ENCODE measurements at places on chromosomes 13 and 19.

DNA sequence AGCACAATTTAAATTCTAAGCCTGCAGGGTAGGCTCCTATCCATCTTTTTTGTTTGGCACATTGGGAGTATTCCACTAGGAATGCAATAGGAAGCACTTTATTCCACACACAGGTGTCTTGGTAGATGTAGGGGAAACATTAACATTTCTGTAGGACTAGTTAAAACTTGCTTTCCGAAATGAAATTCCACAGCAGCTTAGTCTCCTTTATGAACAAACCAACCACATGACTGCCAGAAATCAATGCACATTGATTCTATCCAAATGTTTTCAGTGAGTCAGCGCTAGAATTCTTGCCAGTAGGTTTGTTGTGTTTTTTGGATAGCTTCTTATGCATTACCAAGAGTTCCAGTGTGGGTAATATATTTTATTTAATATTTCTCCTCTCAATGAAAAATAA is 207.9 kb upstream of the CSNK1A1L start:
- no peak for DNase-seq

GRCh38 chr13:77219401-77219800 is 107.5 kb downstream of the MYCBP2 start:
- DNase-seq = no peak

GRCh38 chr13:100751826-100752225 is 77.2 kb upstream of the TMTC4 start:
- no peak for DNase-seq

DNA sequence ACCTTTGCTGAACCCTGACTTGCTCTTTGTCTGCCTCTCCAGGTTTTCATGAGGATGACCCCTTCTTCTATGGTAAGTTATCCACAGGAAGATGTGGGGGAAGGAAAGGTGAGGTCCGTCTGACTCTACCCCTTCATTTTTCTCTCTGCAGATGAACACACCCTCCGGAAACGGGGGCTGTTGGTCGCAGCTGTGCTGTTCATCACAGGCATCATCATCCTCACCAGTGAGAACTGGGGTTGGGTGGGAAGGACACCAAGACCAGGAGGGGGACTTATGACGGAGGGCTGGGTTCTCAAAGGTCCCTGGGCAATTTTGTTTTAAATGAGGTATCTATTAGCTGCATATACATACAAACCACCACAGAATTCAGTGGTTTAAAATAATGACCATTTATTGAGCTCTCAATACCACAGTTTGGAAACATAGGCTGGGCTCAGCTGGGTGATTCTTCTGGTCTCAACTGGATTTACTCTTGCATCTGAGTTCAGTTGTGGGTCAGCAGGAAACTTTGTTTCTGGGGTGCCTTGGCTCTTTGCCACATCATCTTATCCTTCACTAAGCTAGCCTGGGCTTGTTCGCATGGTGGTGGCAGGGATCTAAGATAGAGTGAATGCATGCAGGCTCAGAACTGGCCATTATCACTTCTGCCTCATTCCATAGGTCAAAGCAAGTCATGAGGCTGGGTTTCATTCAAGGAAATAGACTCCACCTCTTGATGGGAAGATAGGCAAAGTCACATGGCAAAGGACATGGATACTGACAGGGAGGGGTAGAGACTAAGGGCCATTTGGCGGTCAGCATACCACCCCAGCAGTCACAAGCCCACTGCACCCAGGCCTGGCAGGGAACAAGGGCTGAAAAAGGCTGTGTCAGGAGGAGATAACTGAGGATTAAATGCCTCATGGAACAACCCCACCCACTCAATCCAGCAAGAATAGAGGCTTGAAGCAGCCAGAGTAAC is 11.8 kb downstream of the FXYD5 start:
- DNase-seq = no peak

GRCh38 chr19:889662-890295 is 3.2 kb downstream of the MED16 start:
- DNase-seq = no peak

DNA sequence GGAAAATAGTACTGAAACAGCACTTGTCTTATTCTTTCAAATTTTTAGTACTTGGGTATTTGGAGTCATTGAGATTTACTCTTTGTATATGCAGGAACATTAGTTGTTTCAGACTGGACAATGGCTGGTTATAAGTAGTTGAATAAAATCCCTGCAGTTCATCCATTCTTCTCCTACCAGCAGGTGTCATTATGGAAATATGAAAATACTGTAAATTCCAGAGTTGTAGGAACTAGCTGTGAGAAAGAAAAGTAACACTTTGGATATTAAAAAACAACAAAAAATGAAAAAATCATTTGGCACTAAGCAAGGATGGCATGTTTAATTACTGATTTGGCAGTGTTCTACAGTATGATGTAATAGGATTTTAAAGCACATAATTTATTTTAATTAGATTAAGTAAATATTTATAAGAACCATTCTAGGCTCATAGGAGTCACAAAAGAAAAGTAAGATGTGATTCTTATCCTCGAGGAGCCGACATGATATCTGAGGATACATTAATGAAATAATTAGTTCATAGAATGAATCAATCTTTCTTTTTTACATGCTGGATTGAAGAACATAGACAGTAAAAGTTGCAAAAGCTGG is 155.3 kb downstream of the KCNRG start:
- DNase-seq = no peak

DNA sequence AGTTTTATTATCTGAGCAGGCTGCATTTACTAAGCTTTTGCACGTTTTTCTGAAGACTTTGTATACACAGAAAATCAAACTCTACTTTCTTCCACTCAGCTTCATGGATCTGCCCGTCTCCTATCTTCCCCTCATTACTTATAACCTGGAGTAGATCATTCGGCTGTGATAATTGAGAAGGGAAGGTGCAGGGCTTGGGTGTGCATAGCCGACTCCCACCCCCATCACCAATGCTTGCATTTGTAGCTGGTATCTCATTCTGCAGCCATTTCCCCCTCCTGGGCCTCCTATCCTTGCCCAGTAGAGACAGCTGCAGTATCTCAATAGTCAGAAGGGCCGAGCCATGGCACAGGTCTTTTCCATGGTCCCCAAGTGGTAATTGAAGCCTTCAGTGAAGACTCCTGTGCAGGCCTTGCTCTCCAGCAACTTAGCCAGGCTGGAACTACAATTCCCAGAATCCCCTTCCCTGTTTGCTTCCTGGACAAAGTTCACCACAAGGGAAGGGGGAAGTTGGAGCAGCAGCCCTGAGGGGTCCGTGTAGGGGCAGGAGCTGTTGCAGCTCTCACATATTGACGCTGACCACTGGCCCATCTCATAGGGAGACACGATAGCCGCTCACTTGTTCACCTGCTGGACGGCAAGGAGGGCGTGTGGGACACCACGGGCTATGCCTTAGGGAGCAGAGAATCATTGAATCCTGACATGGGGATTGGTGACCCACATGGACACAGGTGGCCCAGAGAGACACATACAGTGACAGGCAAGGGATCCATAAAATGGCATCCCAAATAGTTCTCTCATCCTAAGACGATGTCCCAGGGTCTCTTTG is 2.1 kb upstream of the SIGLEC8 start:
- DNase-seq = no peak

GRCh38 chr13:72696579-72696978 is 30.9 kb downstream of the MZT1 start:
- DNase-seq = no peak

GRCh38 chr19:15213715-15214381 is 13.1 kb upstream of the NOTCH3 start:
- no peak for DNase-seq

DNA sequence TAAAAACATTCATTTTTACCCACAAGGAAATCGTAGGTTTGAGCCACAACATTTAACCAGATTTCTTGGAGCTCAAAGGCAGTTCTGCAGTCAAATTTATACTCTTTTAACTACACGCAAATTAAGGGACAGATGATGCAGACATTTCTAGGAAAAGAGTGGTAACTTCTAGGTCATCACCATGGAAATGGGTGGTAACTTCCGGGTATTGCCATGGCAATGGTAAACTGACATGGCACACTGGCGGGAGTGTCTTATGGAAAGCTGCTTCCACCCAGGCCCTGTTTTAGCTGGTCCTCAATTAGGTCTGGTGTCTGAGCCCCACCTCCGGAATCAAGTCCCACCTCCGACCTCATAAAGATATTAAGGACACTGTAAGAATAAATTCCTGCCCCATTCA is 10.4 kb upstream of the LYPD5 start:
- no peak for DNase-seq

DNA sequence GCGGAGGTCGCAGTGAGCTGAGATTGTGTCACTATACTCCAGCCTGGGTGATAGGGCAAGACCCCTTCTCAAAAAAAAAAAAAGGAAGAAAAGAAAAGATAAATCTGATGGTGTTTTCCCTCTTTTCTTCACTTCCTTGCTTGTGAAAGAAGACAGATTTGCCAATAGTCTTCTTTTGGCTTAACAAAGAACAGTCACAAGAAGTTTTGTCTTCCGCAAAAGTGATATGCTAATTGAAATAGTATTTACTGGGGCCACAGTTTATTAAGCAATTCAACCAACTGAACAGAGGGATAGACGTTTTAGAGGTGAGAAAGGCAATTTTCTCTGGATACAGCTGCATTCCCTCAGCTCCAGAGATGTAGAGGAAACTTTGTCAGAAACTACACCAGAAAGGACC is 22.9 kb upstream of the PLAUR start:
- DNase-seq = no peak

DNA sequence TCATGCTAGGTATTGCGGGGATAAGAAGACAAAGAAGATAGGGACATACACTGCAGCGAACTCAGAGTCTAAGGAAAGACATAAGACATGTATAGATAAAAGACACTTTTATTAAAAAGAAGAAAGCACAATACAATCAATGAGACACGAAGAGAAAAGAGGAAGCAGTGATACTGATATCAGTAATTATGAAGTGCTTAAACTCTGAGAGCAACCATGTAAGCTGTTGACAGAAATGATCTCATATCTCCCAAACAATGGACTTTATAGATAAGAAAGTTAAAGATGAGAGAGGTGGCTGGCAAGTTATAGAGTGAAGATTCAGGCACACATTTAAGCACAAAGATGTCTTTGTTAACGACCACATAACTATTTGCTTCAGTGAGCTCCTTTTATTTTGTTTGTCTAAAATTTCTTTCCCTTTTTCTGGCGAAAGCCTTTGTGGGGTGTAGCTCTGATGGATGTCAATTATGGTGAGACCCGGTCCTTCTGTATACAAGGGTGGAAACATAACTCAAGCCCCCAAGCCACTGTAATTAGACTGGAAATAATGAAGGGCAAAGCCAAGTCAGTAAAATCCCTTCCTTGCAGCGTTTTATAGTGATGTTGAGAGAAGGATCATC is 818.0 kb upstream of the SLC10A2 start:
- DNase-seq = no peak

- no peak for DNase-seq
Measured at GRCh38 chr19:17942582-17943273, 9.9 kb downstream of the CCDC124 start.

DNA sequence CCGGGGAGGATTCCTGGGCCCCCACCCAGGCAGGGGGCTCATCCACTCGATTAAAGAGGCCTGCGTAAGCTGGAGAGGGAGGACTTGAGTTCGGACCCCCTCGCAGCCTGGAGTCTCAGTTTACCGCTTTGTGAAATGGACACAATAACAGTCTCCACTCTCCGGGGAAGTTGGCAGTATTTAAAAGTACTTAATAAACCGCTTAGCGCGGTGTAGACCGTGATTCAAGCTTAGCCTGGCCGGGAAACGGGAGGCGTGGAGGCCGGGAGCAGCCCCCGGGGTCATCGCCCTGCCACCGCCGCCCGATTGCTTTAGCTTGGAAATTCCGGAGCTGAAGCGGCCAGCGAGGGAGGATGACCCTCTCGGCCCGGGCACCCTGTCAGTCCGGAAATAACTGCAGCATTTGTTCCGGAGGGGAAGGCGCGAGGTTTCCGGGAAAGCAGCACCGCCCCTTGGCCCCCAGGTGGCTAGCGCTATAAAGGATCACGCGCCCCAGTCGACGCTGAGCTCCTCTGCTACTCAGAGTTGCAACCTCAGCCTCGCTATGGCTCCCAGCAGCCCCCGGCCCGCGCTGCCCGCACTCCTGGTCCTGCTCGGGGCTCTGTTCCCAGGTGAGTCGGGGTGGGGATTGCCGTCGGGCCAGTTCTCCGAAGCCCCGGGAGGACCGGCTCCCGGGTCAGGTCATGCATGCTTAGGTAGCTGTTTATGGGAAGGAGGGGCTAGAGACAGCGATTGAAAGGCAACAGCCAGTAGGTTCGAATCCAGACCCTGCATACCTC is at the start of gene ICAM1:
Gene ICAM1, plus strand, starts transcription at position 505 of the 779 bp plus-strand sequence. Its CDS starts 40 bp downstream, at position 545.
- DNase-seq = peak; percentile 72

GRCh38 chr13:43397111-43397510 is 373.7 kb downstream of the DNAJC15 start:
- no peak for DNase-seq

DNA sequence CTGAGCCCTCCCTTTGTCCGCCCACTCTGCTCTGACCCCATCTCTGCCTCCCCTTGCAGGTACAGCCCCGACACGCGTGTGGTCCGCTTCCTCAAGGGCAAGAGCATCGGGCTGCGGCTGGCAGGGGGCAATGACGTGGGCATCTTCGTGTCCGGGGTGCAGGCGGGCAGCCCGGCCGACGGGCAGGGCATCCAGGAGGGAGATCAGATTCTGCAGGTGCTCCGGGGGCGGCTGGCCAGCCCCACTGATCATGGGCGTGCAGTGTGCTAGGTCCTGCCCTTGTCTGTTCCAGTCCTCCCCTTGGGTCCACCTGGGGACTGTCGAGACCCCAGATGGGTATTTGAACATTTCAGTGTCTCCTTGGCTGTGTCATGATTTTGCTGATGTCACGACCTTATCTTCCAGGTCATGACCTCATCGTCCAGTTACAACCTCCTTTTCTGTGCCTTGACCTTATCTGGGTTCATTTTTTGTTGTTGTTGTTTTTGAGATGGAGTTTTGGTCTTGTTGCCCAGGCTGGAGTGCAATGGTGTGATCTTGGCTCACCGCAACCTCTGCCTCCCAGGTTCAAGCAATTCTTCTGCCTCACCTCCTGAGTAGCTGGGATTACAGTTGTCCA is 25.3 kb downstream of the APBA3 start:
- DNase-seq = no peak

- peak; percentile 42 for DNase-seq
Measured at GRCh38 chr19:55305491-55305890, 19.6 kb downstream of the TMEM150B start.

- DNase-seq = no peak
Measured at GRCh38 chr19:46296722-46297461, at the start of gene HIF3A. HIF3A (plus strand) TSS chr19:46297042; CDS start chr19:46297077, 35 bp downstream.

DNA sequence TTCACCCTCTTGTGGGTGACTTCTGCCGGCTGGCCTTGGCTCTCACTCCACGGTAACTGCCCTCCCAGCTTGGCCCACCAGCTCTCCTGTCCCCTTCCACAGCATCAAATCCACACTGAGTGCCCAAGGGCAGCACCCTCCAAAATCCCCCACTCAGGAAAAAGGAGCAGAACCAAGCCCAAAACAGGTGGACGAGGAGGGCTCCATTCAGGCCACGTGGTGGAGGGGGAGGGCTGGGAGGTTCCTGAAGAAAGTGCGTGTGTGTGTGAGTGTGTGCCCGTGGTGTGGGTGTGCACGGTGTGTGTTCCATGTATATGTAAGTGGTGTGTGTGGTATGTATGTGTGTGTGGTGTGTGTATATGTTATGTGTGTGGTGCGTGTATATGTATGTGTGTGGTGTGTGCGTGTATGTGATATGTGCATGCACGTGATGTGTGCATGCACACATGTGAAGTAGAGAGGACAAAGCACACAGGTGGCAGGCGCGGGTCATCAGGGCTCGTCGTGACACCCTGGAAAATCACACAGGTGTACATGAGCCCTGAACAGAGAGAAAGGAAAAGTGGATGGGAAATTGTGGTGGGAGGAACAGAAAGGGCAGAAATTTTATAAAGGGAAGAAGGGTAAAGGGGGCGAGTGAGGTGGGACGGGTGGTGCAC is 76.9 kb downstream of the COL4A1 start:
- no peak for DNase-seq

All from CD4-positive, alpha-beta T cell treated with Interleukin-6 at 100 ng/mL for 8 hours (primary cell).